ENCODE measurements at places on chromosomes 4 and X. TPM values are rescaled to one million over a fixed set of nuclear protein-coding genes. Genes with fewer than 3 reads are reported as not detected.

Gene BBS12
- total RNA-seq, result 4.8 TPM

Gene EPHA5
- total RNA-seq, result 0.07 TPM

Gene MAGEC3
- not detected for total RNA-seq

Gene RGS12
- total RNA-seq, result 18.0 TPM

Gene AR
- 0.67 TPM for total RNA-seq

Gene USP26
- total RNA-seq, result not detected

Gene PPP4R3C
- not detected for total RNA-seq

Gene GABRB1
- 0.82 TPM for total RNA-seq

Gene C4orf36
- not detected for total RNA-seq

Gene SSX4B
- total RNA-seq, result not detected

Gene BTC
- total RNA-seq, result 3.4 TPM

Gene SLAIN2
- total RNA-seq, result 98.5 TPM

Gene TMSB15A
- not detected for total RNA-seq

Gene TSR2
- total RNA-seq, result 44.5 TPM

Gene DUX4
- not detected for total RNA-seq

Gene FAM149A
- 16.6 TPM for total RNA-seq

Gene FOXR2
- not detected for total RNA-seq

Gene NDNF
- 30.4 TPM for total RNA-seq

Gene GUCY1A1
- 14.7 TPM for total RNA-seq

Gene RAB9A
- total RNA-seq, result 23.0 TPM

Gene RHOXF2B
- total RNA-seq, result not detected

Gene P2RY10
- total RNA-seq, result 1.6 TPM

Gene SPANXB1
- total RNA-seq, result not detected

Gene TLR1
- 1.2 TPM for total RNA-seq

Gene SHOX
- 0.11 TPM for total RNA-seq

Data from colonic mucosa (tissue), 4 donors.